ENCODE measurements at places on chromosomes 1 and 21.

GRCh38 chr1:156928043-156928602 is 7.7 kb downstream of the LRRC71 start:
- no peak for DNase-seq

DNA sequence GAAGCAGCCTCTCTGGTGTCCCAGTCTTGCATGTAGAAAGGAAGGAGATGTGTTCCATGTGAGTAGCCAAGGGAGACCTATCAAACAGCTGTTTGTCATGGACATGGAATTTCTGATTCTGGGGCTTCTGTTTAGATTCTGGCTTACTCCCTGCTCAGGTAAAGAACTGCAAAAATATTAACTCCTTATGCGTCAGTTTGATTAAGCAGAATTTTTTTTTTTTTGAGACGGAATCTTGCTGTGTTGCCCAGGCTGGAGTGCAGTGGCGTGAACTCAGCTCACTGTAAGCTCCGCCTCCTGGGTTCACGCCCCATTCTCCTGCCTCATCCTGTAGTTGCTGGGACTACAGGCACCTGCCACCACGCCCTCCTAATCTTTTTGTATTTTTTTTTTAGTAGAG is 6.8 kb downstream of the ARV1 start:
- no peak for DNase-seq

GRCh38 chr1:180190091-180190490 is 35.4 kb downstream of the QSOX1 start:
- DNase-seq, result no peak

- no peak for DNase-seq
Observed at GRCh38 chr1:168520832-168521231, 23.0 kb downstream of the XCL2 start.

DNA sequence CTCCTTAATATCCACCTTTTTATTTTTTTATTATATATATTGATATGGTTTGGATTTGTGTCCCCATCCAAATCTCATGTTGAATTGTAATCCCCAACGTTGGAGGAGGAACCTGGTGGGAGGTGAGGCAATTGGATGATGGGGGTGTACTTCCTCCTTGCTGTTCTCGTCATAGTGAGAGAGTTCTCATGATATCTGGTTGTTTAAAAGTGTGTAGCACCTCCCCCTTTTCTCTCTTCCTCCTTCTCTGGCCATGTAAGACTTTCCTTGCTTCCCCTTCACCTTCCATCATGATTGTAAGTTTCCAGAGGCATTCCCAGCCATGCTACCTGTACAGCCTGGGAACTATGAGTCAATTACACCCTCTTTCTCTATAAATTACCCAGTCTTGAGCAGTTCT is 22.7 kb upstream of the CCSAP start:
- no peak for DNase-seq

DNA sequence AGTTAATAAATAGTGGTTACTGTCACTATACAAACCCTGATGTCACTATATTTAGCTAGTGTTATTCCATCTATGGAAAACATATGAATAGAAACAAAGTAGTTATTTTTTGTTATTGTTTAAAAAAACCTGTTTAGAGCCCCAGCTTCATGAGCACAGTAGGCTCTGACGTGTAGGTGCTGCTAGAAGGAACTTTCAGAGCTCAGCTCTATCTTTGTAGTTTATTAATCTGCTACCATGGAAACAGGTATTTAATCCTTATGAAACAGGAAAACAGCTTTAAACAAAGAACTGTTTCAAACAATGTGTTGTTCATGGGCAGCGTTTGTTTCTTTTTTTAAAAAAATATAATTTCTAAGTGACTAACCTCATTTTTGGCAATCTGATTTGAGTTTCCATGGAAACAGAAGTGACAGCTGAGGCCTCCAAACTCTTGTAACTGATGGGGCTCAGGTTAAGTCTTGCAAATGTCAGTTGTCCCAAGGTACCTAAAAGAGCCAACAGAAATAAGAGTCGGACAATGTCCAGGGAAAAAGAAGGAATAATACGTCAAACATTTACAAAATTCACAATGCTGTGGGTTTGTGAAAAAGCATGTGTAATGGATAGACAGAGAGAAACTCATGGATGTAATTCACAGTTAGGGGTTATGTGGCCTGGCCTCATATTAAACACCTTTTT is 162.0 kb upstream of the C21orf91 start:
- peak; percentile 63 for DNase-seq

GRCh38 chr1:116950517-116951199 is 40.9 kb downstream of the PTGFRN start:
- DNase-seq, result peak; percentile 11

Data from dermis microvascular lymphatic vessel endothelial cell (primary cell).